Cerebellum (tissue), 4 donors: ENCODE measurements at places on chromosomes 7 and 10. TPM values are rescaled to one million over a fixed set of nuclear protein-coding genes. Genes with fewer than 3 reads are reported as not detected.

Gene PRF1
- total RNA-seq = not detected

Gene LLCFC1
- not detected for total RNA-seq

Gene SPACDR
- total RNA-seq = 0.54 TPM

Gene CDK13
- 129 TPM for total RNA-seq

Gene GPR22
- 6.9 TPM for total RNA-seq

Gene MRPL43
- total RNA-seq = 38.1 TPM
